Cerebellum (tissue), 4 donors: ENCODE measurements at places on chromosomes 6 and 20. TPM values are rescaled to one million over a fixed set of nuclear protein-coding genes. Genes with fewer than 3 reads are reported as not detected.

DNA sequence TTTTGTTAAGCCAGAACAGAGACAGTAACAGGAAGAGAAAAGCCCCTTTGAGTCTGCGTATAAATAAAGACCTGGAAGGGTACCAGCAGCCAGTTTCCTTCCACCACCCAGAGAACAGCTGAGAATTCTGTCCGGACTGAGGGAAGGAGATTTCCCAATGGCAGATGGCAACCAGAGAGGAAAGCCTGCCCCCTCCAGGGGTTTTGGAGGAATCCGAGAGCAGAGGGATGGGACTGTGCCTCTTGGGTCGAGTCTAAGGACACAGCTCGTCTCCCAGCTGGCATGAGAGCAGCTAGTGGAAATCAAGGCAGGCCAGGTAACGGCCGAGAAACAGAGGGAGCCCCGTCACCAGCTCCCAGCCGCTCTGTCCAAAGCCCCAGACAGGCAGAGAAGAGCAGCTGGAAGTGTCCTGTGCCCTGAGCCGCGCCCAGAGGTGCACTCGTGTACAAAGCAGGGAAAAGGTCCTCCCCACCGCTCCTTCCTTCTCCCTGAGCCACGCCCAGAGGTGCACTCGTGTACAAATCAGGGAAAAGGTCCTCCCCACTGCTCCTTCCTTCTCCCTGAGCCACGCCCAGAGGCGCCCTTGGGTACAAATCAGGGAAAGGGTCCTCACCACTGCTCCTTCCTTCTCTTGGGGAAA lies 134.0 kb upstream of the SNX9 start:
- DNase-seq = no peak

DNA sequence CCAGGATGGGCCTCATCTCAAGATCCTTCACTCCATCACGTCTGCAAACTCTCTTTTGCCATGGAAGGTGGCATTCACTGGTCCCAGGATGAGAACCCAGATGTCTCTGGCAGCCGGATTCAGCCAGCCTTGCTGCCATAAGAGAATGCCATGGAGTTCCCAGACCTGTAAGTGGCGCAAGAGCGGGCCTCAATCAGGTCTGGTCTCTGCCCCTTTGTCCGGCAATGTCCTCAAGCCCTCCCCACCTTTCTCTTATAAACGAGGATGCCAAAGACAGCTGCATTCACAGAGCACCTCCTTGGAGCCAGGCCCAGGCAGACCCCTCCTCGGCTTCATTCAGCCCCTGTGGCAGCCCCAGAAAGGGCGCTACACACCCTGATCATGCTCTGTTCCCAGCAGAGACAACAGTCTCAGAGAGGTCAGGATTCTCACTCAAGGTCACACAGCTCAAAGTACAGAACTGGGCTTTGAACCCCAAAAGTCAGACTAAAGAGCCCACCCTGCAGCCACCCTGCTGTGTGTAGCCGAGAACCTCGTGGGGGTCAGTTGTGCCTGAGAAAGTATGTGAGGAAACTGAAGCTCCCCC lies 263.7 kb downstream of the TAF4 start:
- DNase-seq = no peak

DNA sequence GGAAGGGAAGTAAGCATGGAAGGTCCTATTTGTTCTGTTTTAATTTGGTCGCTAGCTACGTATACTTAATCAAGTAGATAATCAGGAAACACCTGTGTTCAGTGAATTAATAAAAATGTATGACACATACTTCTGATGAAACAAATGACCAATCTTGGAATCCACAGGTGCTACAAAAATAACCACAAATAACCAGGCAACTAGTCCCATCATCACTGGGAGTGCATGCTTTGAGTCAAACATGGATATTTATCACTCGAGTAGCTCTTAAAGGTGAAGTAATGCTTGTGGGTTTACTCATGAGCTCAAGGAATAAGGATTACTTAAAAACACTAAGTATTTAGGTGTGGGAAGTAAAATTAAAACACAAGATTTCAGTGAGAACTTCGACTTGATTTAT lies 285.6 kb upstream of the ID4 start:
- no peak for DNase-seq

- no peak for DNase-seq
Measured at GRCh38 chr6:87922947-87923330, 124.7 kb upstream of the SPACA1 start.

LY6G6D gene
- not detected for total RNA-seq

DNA sequence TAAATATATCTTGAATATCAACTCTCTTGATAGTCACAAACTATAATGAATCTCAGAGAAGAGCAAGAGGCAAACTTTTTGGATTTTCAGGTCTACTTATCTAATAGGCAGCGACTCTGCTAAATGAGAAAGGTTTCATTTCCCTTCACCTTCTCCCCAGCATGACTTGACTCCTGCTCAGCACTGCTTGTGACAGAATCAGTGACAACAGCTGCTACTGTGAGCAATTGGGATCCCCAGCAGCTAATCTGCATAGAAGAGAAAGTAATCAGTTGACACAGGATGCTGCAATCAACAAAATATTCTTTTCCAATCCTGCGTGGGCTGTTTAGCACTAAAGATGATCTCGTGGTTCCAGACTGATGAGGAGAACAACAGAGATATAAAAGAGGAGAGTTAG lies 205.5 kb downstream of the MMUT start:
- no peak for DNase-seq

- no peak for DNase-seq
Measured at GRCh38 chr20:19498756-19499155, 259.3 kb upstream of the RIN2 start.

RIPPLY2 gene
- total RNA-seq = 8.0 TPM

DNA sequence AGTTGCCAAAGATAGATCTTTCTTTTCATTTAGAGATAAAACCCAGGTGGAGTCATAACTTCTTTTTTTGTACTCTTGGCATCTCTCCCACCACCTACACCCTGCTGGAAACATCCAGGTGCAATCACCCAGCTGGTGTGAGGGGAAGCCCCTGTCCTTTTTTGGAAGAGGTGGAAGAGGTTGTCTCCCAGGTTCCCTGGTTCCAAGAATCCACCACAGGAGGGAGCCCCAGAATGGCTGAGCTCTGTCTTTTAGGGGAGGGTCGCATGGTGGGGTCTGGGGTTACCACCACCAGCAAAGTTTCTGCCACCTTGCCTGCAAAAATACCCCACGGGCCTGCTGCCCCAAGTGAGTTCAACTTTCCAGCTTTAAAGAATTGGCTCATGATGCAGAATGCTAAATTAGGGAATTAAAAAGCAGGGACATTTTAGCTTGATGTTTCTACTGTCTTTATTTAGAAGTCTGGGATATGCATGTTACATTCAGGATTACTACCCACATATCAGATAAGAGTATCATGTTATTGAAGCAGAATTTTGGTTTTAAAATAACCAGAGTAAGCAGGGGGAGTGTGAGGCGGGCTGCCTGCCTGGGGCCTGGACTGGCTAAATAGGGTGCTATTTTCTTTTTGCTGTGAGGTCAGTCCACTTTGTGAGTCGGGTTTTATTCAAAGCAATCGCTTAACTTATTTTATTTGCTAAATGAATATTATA lies 11.0 kb downstream of the SMOC2 start:
- no peak for DNase-seq

GRCh38 chr20:23048283-23049200 lies 930 bp downstream of the THBD start:
- no peak for DNase-seq

DNA sequence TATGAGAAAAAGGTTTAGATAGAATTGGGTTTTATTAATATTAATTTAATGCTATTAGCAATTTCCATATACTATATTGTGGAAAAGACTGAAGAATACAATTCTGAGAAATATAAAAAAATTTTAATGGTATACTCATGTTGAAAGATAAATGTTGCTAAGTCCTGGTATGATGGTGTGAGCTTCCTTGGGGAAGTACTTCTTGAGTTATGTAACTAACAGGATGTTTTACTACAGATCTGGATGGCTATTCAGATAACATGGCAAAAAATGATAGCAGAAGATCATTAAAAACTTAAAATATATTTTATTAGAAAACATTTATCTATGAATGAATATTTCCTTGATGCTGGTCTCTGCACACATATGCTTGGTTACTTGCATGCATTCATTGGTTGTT lies 23.5 kb upstream of the CALHM6 start:
- DNase-seq = no peak

DNA sequence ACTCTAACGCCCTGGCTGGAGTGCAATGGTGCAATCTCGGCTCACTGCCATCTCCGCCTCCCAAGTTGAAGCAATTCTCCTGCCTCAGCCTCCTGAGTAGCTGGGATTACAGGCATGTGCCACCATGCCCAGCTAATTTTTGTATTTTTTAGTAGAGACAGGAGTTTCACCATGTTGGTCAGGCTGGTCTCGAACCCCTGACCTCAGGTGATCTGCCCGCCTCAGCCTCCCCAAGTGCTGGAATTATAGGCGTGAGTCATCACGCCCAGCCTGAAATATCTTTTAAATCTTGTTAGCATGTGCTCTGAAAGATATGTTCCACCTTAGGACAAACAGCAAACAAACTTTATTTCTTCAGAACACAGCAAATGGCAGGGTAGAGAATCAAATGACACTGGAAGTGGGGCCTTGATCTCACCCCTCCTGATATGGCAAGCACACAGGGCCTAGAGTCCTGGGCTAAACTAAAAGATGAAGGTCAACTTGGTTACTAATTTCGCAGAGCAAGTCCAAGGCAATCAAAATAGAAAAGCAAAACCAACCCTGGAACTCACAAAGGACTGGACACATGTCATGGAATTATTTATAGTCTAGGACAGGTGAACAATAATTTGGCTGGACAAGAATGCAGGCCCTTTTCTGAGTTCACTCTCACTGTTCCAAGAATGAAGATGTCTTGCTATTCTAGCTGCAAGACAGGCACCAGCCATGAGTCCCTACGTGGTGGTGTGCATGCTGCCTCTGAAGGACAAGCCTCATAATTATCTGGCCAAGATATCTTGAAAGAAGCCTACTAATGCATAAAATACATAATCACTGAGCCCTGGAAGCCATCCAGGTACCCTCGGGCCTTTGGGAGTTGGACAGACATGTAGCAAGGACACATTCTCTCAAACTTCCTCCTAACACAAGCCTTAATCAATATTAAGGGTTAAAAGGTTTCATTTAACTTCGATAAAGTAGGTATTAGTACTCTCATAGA lies 35.6 kb downstream of the B4GALT5 start:
- peak; percentile 47 for DNase-seq

- no peak for DNase-seq
Measured at GRCh38 chr6:73746787-73747186, 50.8 kb downstream of the CD109 start.

- DNase-seq = no peak
Measured at GRCh38 chr6:43886067-43886461, 116.1 kb downstream of the VEGFA start.

DNA sequence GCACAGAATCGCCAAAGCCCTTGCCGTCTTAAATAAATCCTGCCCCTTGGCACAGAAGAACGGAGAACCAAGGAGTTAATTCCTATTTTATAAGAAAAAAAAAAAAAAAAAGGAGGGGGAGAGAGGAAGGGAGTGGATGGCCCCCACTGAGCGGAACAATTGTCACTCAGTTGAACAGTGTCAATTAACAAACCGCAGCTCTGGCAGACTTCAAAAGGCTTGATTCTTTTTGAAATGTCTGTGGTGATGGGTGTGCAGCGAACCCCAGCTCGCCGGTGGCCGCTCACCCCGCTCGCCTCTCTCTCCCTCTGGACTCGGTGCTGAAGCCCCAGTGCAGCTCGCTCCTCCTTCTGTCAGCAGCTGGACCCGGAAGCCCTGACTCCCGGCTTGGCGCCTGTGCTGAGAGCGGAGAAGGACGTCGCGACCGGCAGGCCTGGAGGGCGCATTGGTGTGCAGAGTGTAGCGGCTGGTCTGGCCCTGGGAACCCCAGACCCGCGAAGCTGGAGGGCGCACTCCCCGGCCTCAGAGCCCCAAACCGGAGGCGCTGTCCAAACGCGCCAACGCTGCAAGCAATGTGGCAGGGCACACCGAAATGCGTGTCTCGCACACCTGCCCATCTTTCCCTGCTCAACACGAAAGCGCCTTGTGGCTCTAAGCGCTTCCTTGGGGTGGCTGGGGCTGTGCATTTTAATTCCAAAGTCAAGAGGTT lies 3.4 kb downstream of the LINC00237 start:
- no peak for DNase-seq

DNA sequence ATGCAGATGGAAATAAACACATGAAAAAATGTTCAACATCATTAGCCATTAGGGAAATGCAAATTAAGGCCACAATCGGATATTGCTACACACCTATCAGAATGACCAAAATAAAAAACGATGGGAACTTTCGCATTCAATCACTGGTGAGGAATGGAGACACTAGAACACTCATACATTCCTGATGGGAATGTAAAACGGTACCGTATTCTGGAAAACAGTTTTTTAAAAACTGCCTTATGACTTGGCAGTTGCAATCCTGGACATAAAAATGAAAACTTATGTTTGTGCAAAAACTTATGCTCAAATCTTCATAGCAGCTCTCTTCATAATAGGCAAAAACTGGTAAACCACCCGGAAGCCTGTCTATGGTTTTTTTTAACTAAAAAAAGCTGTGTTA lies 146.0 kb downstream of the CEBPB start:
- no peak for DNase-seq

PSORS1C1 gene
- not detected for total RNA-seq

GRCh38 chr6:47230579-47230978 lies 79.1 kb downstream of the TNFRSF21 start:
- no peak for DNase-seq

C20orf202 gene
- 0.18 TPM for total RNA-seq
